ENCODE measurements at places on chromosomes 11 and 22.

GRCh38 chr11:111833524-111833923 lies 37.9 kb downstream of the ALG9 start:
- DNase-seq: no peak

DNA sequence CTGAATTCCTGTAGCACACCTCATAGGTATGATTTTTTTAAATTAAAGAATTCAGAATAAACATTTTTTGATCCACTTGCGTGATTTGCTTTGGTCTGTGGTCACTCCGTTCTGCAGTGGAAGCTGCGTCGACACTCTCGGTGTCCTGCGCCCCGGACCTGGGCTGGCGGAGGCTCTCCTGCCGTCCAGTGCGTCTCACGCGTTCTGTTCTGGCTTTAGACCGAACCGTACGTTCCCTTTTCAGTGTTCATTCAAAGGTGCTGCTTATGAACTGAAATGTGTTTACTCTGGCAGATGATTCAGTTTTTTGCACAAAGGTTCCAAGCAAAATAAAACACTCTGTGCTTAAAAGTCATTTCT lies 38.2 kb downstream of the CTTN start:
- DNase-seq: no peak

DNA sequence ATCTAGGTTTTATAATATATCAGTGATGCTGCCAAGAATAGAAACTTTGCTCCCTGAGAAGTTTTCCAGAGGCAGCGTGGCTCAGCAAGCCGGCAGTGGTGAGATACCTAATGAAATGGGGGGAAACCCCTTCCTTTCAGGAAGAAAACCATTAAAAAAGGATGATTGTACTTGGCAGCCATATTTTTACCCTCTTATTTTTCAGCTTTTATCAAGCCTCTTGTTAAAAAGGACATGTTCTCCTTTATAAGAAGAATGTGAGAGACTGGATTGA lies 9.0 kb upstream of the ME3 start:
- no peak for DNase-seq

GRCh38 chr11:35103366-35104208 lies 35.4 kb upstream of the CD44 start:
- DNase-seq: no peak

- DNase-seq: peak; percentile 75
Observed at GRCh38 chr11:32829157-32829679, 509 bp upstream of the PRRG4 start.

DNA sequence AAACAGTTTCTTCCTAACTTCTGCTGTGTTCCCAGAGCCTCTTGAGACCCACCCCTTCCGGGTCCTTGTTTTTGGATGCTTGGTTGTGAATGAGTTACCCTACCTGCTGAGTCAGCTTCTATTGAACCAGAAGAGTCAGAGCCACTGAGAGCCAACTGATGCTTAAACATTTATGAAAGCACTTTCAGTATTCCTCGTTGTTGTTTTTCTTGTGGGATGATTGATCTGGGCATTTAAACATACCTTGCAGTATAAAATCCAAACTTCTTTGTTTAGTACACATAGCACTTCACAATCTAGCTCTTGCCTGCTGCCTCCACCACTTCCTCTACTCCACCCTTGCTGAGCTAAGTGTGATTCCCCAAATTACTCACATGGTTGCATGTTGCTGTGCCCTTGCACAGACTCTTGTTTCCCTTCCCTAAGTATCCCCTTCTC lies 5.5 kb downstream of the PRSS23 start:
- no peak for DNase-seq

DNA sequence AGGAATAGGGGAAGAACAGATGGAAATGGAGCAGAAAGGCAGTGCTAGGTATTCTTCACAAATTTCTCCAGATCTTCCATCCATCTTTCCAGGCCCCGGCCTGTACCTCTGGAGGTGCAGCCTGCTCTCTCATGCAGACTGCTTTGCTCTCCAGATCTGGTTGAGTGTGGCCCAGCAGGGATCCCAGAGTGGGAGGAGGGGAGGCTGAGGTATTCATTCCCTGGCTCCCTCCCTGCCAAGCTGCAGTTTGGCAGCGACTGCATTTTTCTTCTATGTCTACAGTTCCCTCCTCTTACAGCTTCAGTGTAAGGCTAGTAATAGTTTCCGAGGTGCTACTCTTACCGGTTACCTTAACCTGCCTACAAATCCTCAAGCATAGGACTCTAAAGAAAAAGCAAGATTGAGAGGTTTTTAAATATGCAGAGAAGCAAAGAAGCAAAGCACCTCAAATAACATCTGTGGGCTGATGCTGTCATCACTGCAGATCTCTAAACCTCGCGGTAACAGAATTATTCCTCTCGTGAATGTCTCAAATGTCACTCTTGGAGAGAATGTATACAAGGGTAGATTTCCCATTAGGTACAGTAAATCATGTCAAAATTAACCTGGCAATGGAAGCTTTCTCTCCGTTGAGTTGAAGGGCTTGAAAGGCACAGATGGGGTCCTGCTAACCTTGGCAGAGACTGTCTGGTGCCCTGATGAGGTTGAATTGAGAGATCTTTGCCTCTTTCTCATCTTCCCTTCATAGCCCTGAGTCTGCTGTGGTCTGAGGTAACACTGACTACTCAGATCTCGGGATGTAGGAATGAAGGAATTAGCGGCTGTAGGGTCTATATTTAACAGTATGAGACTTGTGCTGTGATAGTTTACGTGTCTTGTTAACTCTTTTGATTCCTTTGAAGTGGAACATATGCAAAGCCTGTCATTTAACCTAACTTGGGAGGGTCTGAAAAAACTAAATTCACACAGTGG lies 297.9 kb upstream of the C11orf87 start:
- no peak for DNase-seq

DNA sequence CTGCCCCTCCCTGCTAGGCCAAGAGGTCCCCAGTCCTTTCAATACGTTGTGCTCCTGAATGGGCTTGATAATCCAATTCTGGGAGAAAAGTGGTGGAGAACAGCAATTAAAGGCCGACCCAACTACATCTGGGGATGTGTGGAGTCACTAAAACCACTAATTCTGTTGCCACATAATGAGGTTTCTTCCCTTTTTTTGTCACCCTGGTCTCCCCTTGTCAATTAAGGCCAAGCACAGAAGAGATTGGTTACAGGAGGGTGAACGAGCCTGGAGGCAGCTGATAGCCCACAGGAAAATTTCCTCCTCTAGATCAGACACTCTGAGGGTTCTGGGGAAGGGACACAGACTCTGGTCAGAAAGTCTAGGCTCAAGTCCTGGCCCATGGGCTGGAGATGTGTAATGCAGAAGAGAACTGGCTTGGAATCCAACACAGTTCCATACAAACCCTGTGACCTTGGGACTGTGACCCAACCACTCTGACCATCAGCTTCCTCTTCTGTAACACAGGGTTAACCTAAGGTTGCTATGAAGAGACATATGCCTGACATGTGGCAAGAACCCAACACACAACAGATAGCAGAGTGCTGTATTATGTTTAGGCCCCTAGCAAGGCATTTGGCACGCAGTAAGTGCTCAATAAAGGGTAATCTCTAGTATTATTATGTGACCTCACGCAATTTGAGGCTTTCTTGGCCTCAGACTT lies 146.4 kb downstream of the CHST1 start:
- DNase-seq: peak; percentile 2

- no peak for DNase-seq
Observed at GRCh38 chr22:18965526-18966421, 29.7 kb upstream of the PRODH start.

- no peak for DNase-seq
Observed at GRCh38 chr22:16958475-16958874, 49.5 kb downstream of the GAB4 start.

GRCh38 chr11:112523477-112523876 lies 262.8 kb upstream of the PLET1 start:
- DNase-seq: peak; percentile 71

GRCh38 chr22:47019012-47019790 lies 256.8 kb downstream of the TBC1D22A start:
- no peak for DNase-seq

GRCh38 chr22:31631436-31631835 lies 30.6 kb downstream of the PISD start:
- DNase-seq: no peak

DNA sequence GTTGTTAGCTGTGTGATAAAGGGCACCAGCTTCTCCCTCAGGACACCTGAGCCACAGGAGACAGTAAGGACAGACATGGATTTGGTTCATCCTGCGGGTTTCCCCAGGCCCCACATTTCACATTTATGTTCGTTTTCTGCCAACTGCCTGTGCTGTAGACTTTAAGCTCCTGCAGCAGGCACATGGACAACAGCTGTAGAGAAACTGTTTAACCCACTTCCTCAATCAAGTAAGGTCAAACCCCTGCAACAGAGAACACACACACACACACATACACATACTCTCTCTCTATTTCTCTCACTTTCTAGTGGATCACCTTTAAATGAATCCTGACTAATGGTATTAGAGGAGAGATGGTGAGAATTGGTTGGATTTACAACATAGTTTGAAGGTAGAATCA lies 90.7 kb downstream of the C11orf87 start:
- no peak for DNase-seq

GRCh38 chr22:40898850-40899357 lies 37.0 kb upstream of the DNAJB7 start:
- no peak for DNase-seq

GRCh38 chr22:50730941-50731661 lies 6.9 kb upstream of the ACR start:
- DNase-seq: no peak

DNA sequence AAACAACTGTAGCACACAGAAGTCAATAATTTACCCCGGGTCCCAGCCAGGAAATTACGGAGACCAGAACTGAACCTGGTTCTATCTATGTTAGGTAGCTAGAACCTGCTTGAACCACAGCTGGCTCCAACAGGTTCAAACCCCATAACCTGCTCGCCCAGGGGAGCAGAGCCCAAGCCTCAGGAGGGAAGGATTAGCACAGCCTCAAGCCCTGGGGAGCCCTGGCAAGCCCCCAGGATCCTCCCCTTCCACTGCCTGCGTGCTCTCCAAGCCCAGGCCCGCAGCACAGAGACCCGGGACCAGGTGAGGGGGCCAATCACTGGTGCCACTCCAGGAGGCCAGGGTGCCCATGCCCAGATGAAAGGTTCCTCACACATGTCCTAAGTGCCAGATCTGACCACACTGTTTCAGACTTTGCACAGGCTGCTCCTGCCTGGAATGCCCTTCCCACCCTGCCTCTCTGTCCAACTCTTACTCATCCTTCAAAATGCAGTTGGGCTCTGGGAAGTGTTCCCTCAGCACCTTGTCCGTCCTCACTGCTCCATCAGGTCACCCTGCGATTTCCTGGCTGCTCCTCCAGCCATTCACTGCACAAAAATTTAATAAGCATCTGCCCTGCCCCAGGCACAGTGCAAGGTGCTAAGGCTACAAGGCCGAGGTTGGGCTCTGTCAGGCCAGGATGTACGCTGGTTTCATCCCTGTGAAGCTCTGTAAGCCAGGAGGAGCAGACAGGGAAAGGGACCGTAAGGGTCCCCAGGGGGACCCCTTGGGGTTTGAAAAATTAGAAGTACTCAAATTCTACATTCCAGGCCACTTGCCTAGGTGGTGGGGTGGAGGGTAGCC lies 32.2 kb downstream of the ARRB1 start:
- DNase-seq: no peak

GRCh38 chr11:7428196-7428595 lies 57.1 kb upstream of the OLFML1 start:
- DNase-seq: no peak

- DNase-seq: no peak
Observed at GRCh38 chr11:86360775-86361395, 13.8 kb upstream of the CCDC81 start.

Data from ascending aorta (tissue), 2 donors.